Ecto neural progenitor cell (in vitro differentiated cells): ENCODE measurements at places on chromosomes 3 and 15.

DNA sequence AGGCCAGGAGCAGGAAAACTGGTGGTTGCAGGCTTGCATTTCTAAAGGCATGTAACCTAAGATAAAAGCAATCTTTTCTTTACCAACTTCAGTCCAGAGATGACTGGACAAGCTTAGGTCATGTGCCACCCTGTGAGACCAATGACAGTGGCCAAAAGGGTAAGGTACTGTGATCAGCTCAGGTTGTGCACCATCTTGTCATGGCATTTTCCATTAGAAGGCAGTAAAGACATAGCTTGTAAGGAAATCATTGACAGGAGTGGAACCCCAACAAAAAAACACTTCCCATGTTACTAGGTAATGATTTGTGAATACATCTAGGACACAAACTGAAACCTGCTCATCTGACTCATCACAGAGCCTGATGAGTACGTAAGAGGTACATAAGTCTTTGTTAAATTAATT, 35.2 kb downstream of the SSR3 start:
- DNase-seq, result no peak

- no peak for DNase-seq
These were observed 451.1 kb upstream of the ATP11B start for GRCh38 chr3:182342252-182342651.

GRCh38 chr3:183455089-183455488, 26.7 kb upstream of the MCF2L2 start:
- no peak for DNase-seq

- no peak for DNase-seq
These were observed 793.0 kb downstream of the EDEM1 start for GRCh38 chr3:5980475-5980874.

DNA sequence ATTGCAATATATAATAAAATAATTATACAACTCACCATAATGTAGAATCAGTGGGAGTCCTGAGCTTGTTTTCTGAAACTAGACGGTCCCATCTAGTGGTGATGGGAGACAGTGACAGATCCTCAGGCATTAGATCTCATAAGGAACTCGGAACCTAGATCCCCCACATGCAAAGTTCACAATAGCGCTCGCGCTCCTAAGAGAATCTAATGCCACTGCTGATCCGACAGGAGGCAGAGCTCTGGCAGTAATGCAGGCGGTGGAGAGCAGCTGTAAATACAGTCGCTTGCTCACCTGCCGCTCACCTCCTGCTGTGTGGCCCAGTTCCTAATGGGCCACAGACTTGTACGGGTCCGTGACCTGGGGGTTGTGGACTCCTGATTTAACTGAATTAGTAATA, 87.8 kb downstream of the P3H2 start:
- peak; percentile 54 for DNase-seq

- DNase-seq, result no peak
These were observed 11.2 kb downstream of the ACAN start for GRCh38 chr15:88814393-88814792.

DNA sequence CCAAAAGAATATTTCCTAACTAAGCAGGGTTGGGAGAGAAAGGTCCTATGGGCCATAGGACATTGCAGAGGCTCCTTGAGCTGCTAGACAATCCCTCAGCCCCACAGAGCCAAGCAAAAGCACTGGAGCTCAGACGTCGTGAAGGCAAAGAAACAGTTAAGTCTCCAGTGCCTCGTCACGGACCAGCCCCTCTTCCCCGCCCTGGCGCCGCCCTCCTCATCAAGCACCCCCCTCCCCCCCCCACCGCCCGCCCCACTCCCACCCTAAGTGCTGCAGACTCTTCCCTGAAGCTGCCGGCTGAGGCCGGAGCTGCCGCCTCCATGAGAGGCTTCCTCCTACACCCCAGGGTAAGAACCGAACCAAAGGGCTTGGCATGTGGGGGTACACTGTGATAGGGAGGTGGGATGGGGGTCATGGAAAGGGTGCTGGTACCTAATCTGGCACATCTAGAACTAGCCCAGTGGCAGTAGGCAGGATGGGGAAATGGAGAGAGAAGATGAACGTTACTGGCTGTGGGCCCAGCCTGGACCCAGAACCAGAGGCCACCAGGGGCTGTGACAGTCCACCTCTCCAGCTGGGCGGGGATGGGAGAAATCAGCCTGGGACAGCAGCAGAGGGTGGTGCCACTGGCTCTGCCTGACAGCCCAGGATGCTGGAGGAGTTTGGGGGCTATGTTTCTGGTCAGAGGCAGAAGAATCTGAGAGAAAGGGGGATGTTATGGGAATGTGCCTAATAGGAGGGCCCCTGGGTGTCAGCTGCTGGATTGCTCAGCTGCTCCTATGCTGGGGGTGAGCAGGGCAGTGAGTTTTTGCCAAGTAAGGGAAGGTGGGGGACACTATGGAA, at the start of gene MAP1A:
Gene MAP1A, plus strand, starts transcription at position 255 of the 843 bp plus-strand sequence. CDS start 3,866 bp downstream, outside the sequence.
- DNase-seq, result peak; percentile 86

GRCh38 chr15:69994429-69995205, 103.1 kb downstream of the TLE3 start:
- no peak for DNase-seq

DNA sequence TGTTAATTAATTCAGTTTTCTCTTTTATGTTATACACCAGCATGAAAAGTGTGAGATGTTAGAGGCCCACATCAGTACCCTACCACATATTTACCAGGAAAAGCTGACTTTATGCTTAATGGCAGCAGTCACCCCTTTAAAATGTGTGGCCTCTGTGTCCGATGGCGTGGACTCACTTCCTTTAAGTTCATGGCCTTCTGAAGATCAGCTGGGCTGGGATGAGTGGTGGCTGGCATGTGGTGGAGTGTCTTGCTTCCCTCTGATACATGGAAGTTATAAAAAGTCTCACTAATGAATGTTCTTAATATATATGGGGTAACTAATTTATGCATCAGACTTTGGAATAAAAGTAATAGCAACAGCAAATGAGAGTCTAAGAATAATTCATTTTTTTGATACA, 32.1 kb downstream of the PPARG start:
- DNase-seq, result no peak

- no peak for DNase-seq
These were observed 52.8 kb downstream of the MGA start for GRCh38 chr15:41713047-41713446.

DNA sequence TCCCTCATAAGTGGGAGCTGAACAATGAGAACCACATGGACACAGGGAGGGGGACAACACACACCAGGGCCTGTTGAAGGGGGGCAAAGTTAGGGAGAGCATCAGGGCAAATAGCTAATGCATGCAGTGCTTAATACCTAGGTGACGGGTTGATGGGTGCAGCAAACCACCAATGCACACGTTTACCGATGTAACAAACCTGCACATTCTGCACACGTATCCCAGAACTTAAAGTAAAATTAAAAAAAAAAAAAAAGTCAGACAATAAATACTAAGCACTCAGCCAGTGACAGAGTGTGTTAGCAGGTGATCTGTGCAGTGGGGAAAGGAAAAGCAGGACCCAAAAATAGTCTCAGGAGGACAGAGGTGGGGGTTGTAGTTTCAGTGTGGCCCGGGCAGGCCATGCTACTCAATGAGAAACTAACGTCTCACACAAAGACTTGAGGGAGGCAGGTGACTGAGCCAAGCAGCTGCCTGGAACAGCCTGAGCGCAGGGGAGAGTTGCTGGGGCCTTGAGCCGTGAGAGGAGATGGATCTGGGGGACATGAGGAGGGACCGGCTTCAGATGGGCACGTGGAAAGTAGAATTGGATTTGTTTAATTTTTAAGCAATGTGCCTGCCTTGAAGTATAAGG, 18.4 kb downstream of the ANKDD1A start:
- DNase-seq, result no peak
